ENCODE measurements at places on chromosomes 11 and 22.
A peak's percentile ranks its signal among the peaks of the same experiment; 100 is the strongest.

DNA sequence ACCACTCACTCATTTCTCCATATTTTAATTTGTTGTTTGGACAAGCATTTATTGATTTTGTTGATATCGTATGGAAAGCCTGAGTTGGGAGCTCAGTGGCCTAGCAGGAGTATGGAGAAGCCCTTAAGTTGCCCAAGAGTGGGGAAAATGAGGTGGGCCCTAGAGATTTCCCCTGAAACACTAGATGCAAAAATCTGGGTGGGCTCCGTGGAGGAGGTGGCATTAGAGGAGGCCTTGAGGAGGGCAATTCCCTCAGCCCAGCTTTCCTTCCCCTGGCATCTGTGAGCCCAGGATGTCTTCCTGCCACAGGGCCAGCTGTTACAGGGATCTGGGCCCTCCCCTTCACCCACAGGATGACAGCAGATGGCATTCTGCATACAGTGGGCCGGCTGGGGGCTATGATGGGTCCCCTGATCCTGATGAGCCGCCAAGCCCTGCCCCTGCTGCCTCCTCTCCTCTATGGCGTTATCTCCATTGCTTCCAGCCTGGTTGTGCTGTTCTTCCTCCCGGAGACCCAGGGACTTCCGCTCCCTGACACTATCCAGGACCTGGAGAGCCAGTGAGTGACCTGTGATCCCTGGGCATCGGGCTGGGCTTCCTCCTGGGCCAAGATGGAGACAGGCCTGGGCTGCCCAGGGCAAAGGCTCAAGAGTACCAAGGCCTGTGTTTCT, 21.6 kb upstream of the SLC22A12 start:
- no peak for DNase-seq

DNA sequence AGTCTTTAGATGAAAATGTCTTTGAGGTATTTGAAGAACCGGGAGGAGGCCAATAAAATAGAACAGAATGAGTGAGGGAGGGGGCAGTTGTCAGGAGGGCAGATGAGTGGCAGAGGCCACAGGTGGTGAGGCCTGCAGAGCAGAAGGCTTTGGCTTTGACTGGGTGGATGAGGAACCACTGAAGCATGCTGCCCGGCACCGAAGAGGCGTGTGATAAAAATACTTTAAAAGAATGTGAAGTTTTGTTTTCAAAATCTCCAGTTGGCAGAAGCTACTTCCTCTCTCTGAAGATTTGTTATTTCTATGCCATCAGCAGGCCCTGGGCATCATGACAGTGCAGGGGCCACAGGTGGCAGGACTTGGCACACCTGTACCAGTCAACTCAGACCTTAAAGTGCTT, 6.3 kb downstream of the MS4A12 start:
- no peak for DNase-seq

- DNase-seq = no peak
These were observed 20.6 kb downstream of the TSPAN18 start for GRCh38 chr11:44747316-44747715.

GRCh38 chr11:128336203-128336602, 251.2 kb downstream of the ETS1 start:
- DNase-seq = peak; percentile 98

DNA sequence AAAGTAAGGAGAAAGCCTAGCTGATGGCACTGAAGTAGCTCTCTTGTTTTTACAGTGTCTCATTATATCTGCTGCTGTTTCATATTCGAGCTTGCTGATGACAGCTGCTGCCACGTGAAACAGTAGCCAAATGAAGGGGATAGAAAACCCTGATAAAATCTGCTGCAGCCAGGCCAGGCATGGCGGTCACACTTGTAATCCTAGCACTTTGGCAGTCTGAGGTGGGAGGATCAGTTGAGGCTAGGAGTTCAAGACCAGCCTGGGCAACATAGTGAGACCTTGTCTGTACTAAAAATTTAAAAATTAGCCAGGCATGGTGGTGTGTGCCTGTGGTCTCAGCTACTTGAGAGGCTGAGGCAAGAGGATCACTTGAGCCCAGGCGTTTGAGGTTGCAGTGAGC, 13.4 kb downstream of the IFT46 start:
- DNase-seq = no peak

Data from PC-3 (cell line).